ENCODE measurements at places on chromosomes 11 and 22.

DNA sequence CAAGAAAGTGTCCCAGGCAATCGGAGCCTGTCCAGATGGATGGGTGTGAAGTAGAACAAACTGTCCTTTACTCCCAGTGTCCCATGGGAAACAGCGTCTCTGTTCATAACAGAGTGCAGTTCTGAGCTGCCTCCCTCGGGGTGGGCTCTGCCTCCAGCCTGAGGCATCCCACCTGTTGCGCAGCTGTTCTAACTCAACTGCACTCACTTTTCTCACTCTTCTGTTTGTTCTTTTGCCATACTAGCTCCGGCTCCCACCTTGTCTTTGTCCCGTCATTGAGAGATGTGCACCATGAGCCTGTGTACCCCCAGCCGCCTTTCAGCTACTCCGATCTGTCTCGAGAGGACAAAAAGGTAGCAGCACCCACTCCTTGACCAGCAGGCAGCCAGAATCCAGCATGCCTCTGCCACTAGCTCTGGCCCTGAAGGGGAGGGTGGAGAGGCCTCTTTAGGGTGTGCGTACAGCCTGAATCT is 20.7 kb upstream of the CDC42EP2 start:
- DNase-seq, result no peak

DNA sequence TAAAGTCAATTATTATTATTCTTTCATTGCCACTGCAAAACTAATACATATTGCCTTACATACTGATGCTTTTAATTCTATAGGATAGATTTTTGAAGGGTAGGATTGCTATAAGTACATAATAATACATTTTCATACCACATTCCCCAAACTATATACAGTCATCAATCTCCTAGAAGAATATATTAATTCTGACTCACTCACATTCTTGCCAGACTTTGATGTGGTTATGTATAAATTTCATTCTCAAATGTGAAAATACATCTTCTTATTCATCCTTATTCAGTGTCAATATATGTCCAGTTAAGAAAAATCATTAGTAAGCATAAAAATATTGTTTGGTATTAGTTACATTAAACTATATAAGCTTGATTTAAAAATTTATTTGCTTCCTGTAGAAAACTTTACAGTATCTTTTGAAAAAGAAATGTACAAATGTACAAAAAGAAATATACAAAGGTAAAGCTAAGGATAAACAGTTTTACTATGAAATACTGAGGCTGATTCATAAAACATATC is 458.8 kb upstream of the CNTN5 start:
- no peak for DNase-seq

GRCh38 chr11:26780376-26781085 is 58.7 kb upstream of the SLC5A12 start:
- no peak for DNase-seq

DNA sequence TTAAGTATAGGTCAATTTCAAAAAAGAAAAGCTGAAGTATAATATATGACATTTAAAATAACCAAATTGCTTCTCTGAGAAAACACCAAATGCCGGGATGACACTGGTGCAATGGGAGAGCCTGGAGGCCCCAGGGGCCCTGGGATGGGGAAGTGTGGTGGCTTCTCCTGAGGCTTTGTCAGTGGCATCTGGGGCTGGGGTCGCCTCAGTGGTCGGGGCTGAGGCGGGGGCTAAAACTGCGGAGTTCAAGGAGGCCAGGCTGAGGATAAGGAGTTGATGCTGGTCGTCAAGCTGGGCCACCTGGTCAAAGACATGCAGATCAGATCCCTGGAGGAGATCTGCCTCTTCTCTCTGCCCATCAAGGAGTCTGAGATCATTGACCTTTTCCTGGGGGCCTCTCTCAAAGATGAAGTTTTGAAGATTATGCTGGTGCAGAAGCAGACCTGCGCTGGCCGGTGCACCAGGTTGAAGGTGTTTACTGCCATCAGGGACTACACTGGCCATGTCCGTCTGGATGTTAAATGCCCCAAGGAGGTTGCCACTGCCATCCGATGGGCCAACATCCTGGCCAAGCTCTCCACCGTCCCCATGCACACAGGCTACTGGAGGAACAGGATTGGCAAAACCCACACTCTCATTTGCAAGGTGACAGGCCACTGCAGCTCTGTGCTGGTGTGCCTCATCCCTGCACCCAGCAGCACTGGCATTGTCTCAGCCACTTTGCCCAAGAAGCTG is 660.1 kb upstream of the CCDC179 start:
- no peak for DNase-seq

DNA sequence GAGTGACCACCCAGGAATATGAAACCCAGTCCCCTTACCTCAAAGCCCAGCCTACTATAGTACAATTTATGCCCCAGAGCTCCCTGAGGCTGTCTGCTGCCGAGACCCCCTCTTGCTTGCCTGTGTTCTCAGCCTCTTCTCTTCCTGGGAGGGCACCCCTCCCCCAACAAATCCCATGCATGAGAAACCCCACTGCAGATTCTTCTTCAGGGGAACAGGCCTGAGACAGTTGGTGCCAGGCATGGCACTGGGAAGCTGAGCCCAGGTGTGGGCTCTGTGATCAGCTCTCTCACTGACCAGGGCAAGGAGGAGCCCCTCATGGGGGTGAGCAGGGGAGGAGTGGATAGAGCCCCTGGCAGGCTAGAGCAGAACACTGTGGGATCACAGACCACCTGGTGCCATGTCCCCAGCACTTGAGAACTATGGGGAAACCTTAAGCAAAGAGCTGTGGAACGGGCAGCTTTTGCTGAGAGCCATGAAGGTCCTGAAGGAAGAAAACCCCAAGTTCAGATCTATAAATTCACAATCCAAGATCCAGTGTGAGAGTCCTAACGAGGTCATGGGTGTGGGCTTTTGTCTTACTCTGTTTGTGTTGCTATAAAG is 46.5 kb upstream of the TH start:
- DNase-seq, result no peak

DNA sequence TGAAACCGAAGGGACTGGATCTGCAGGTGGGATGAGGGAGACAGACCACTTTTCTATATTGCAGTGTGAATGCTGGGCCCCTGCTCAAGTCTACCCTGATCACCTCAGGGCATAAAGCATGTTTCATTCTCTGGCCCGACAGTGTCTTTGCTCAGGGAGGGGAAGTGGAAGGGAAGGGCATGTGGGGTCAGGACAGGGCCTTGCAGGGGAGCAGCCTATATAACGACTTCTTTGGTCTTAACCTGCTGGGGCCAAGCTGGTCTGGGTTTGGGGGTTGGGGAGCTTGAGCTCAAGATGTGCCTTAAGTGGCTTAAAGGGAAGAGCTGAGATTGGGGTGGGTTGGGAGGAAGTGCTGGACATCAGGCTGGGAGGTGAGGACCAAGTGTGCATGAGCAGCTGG is 86.4 kb downstream of the GDPD4 start:
- DNase-seq, result no peak

DNA sequence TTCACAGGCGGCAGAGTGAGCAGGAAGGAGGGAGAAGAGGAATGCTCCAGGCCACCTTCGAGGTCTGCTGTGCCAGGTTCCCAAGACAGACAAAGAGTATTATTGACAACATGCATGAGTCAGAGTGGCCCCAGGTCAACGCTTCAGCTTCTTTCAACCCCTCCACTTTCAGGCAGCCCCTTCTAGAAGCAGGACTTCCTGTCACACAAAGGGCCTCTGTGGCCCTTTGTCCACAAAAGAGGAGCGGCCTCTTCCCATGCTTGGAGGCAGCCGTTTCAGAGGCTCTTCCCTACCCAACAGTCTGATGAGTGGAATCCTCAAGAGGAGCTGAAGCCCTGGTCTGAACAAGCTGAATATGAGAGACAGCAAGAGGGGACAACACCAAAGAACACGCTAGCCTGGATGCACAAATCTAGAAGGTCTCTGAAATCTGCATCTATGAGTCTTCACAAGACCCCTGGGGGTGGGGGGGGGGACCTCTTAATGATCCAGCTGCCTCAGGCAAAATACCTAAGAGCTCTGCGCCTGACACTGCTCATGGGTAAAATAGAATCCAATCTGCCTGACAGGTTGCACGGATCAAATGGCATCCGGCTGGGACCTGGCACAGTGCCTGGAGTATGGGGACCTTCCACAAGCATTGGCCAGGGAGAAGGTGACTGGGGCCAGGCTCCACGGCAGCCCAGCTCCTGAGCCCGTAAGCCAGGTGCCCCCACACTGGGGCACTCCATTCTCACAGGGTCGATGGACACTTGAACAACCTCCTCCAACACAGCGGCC is 67.5 kb downstream of the PACSIN2 start:
- DNase-seq, result no peak

- DNase-seq, result no peak
Observed at GRCh38 chr11:62491571-62492329, 54.9 kb downstream of the AHNAK start.

DNA sequence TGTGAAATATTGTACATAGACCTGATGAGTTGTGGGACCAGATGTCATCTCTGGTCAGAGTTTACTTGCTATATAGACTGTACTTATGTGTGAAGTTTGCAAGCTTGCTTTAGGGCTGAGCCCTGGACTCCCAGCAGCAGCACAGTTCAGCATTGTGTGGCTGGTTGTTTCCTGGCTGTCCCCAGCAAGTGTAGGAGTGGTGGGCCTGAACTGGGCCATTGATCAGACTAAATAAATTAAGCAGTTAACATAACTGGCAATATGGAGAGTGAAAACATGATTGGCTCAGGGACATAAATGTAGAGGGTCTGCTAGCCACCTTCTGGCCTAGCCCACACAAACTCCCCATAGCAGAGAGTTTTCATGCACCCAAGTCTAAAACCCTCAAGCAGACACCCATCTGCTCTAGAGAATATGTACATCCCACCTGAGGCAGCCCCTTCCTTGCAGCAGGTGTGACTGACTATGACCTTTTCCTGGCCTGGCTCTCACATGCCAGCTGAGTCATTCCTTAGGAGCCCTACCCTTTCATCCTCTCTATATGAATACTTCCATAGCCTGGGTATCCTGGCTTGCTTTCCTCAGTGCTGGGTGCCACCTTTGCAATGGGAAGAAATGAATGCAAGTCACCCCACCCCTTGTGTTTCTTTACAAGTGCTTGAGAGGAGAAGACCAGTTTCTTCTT is 12.3 kb downstream of the PIK3IP1 start:
- no peak for DNase-seq
